Hematopoietic multipotent progenitor cell treated with erythropoietin and hydrocortisone succinate and interleukin-3 and kit ligand, for 6 days (in vitro differentiated cells): ENCODE measurements at places on chromosomes 16 and 17.
A peak's percentile ranks its signal among the peaks of the same experiment; 100 is the strongest.

DNA sequence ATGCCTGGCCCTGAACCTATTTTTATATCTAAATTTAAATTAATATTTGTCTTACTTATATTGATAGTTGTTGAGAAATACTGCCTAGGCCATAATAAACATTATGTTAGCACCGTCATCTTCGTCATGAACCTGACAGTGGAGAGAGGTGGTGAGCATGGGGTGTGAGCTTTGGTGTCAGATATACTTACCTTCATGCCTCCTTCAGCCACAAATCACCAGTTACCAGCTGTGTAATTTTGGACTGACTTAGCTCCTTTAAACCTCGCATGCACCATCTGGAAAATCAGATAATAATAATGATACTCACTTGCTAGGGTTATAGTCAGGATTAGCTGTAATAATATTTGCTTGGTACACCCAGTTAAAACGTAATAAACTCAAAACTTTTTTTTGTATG, 35.0 kb downstream of the SNX29 start:
- peak; percentile 78 for DNase-seq

- no peak for DNase-seq
Measured at GRCh38 chr17:3927628-3928340, 11.5 kb upstream of the P2RX1 start.

GRCh38 chr17:44097110-44097958, 26.1 kb downstream of the HDAC5 start:
- DNase-seq = no peak

DNA sequence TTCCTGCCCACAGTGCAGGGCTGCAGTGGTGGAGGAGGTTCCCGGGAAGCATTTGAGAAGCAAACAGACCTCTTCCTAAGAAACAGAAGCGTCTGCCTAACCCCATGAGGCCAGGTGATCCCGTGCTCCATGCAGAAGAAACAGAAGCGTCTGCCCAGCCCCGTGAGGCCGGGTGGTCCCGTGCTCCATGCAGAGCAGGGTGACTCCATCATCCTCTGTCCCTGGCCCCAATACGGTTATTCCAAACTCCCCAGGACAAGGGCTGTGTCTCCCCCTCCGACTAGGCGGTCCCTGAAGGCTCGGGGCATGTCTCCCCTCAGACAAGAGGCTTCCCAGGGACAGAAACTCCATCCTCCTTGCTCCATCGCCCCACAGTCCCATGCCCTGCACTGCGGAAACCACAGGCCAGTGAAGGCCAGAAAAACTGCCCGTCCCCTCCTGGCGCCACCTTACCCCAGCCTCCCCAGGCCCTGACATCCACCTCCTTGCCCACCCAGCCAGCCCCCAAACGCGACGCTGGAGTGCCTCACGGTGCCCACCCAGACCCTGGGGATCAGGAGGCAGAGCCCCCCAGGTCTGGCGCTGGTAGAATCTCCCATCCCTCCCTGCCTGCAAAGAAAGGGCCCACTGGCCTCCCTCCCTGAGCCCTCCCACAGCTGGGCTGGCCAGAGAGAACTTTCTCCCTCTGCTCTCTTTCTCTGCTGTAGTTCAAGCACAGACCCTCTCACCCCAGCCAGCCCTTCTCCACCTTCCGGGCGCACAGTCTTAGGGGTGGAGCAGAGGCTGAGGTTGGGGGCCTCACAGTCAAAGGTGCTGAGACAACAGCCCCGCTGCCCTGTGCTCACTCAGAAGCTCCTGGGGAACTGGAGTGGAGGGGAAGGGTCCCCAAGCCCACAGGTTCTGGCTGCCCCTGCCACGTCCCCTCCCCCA, 30.6 kb upstream of the KRT17 start:
- DNase-seq = no peak

GRCh38 chr17:78127239-78127887, 1.2 kb downstream of the TMC6 start:
- DNase-seq = peak; percentile 85

DNA sequence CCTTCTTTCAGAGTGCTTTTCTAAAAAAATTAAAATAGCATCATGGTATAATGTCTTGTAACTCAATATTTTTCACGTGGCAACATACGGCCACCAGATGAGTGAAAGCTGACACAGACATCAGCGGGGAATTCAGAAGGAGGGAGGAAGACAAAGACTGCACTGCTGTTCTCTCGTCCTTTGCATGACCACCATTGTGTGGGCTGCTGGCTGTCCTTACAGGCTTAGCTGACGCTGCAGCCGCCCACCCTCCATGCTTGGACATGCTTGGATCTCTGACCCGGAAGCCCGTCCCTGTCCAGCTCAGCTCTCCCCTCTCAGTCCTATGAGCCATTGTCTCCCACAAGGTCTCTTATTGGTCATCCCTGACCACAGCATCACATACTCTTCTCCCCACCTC, 11.4 kb upstream of the MLYCD start:
- no peak for DNase-seq

DNA sequence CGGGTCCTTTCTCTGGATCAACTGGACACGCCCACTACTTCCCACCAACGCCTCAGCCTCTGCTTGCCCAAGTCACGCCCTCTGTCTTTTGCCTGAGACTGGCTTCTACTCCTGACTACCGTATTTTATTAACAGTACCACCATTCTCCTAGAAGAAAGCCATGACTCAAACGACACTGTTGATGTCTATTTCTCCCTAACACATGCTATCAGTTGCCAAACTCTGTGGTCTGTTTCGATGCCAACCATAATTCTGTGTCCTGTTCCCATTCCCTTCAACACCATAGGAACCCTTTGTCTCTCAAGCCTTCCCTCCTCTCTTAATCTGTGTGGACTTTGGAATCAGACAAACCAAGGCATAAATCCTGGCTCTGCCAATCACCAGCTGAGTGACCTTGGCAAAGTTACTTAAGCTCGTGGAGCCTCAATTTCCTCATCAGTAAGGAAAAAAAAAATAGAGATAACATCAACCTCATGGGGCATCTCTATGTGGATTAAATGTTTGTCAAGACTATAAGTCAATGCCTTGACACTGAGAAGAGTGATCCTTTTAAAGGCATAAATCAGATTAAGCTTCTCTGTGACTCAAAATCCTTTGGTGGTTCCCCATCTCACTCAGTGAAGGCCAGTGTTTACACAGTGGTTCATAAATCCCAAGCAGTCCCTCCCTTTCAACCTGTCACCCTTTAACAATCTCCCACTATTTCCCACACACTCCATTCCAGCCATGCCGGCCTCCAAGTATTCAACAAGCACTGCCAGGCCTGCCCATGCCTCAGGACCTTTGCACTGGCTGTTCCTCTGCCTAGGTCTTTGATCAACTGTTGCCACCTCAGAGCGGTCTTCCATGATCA, 45.6 kb downstream of the ERN1 start:
- peak; percentile 67 for DNase-seq

GRCh38 chr17:41417127-41417526, 7.3 kb downstream of the KRT37 start:
- DNase-seq = no peak

- DNase-seq = no peak
Measured at GRCh38 chr16:47949714-47950113, 206.1 kb downstream of the ABCC12 start.

GRCh38 chr16:66194866-66195265, 171.6 kb upstream of the CDH5 start:
- DNase-seq = no peak

- DNase-seq = no peak
Measured at GRCh38 chr17:39178536-39178935, 12.6 kb upstream of the ARL5C start.

- DNase-seq = no peak
Measured at GRCh38 chr16:7419441-7419840, 86.8 kb downstream of the RBFOX1 start.

- no peak for DNase-seq
Measured at GRCh38 chr17:81114351-81115093, 50.8 kb upstream of the PVALEF start.

DNA sequence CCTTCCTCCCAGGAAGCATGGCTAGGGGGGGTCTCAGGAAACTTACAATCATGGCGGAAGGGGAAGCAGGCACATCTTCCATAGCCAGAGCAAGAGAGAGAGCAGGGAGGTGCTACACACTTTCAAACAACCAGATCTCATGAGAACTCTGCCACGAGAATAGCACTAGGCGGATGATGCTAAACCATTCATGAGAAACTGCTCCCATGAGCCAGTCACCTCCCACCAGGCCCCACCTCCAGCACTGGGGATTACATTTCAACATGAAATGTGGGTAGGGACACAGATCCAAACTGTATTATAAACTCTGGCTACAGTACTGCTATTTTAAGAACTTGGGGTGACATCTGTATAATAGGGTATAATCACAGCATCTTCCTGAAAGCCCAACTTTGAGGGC, 83.1 kb upstream of the CACNG5 start:
- no peak for DNase-seq

DNA sequence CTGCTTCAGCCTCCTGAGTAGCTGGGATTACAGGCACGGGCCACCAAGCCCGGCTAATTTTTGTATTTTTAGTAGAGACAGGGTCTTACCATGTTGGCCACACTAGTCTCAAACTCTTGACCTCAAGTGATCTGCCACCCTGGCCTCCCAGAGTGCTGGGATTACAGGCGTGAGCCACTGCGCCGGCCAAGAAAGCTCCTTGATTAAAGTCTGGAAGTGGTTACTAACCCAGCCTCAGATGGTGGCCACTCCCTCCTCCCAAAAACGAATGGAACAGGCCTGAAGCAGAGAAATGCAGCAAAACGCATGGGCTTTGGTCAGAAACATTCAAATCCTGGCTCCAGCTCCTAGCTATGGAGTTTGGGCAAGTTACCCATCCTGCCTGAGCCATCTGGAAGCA, 11.3 kb downstream of the FKBP10 start:
- no peak for DNase-seq

DNA sequence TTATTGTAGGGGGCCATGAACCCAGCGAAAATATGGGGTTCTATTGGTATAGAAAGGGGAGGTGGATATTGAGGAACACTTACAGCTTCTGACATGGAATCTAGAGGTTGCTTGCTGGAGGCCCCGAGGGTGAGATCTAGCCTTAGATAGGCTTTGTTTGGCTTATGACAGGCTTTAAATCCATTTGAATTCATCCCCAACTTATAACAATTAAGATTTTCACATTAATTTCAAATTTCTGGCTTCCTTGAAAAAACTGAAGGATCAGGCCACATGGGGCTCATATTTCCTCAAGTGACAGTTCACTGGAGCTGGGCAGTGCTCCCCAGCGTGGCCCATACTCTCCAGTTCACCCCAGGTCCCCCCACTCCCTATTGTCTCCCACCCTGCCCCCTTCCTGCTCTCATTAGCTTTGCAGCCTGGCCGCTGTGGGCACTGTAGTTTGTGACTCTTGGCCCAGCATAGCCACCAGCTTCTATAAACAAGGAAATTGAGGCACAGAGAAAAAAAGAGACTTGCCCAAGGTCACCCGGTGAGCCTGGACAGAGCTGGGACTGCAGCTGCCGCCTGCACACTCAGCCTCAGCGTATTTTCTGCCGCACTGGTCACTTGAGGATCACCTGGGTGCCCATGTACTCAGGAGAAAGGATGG, 19.8 kb upstream of the ADGRG1 start:
- DNase-seq = no peak

- DNase-seq = no peak
Measured at GRCh38 chr17:64115043-64115698, 14.8 kb downstream of the ERN1 start.

DNA sequence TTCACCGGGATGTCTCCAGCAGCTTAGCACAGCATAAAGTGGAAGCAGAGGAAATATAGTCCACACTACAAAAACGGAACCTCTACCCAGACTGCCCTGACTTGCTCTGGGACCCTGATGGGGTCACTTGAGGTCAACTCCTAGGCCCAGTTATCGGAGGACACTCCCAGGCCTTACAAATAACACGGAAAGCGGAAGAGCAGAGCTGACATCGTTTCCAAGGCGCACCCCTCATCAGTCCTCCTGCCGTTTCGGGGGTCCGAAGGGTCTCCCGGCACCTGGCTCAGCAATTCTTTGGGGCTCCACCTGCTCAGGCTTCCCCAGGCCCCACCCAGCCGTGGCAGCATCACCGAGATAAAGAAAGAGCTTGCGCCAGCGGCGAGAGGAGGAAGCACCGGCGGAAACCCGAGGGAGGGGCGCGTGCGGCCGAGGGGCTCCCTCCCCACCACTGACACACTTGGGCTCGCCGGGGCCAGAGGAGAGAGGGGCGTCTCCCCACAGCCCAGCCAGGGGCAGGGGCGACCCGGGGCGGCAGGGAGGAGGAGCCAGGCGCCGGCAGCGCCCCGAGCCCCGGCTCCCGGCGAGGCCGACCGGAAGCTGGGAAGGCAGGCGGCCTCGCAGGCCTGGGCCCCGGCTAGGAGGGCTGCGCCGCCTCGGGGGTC, 727 bp downstream of the CORO7 start:
- peak; percentile 78 for DNase-seq

- no peak for DNase-seq
Measured at GRCh38 chr16:46920402-46921068, 36.4 kb downstream of the GPT2 start.

DNA sequence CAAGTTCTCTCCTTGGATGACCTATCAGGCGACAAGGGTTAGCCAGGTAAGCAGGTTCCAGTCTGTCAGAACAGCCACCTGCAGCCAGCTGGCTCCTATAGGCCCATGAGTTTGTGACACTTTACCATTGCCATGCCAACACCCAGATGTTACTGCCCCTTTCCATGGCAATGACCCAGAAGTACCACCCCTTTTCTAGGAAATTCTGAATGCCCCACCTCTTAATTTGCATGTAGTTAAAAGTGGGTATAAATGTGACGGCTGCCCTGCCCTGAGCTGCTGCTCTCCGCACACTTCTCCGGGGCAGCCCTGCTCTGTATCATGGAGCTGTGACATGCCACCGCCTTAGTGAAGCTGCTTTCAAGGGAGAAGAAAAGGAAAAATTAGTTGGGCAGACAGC, 10.0 kb upstream of the SECTM1 start:
- peak; percentile 55 for DNase-seq

DNA sequence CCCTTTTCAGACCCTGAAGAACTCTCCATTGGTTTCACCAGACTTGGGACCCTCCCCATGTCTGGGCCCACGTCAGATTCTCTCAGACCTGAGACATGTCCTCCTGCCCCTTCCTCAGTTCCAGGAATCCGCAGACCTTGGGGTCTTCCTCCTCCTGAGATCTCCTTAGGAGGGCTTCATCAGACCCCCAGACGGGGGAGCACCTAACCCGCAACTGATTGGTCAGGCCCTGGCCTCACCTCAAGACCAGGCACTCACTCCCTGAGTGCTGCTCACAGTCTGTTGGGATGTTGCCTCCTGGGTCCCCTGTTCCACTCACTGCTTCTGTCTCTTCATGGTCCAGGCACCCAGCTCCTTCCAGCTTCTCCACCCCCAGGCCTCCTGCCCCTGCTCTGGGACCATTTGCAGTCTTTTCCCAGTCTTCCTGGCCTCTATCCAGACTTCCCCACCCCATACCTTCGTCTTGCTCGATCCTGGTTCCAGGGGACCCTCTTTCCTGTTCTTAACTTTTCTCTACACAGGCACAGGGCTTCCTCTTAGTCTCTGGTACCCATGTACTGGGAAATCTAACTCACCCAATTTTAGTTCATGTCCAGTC, 1.2 kb downstream of the GID4 start:
- DNase-seq = no peak

GRCh38 chr16:20042848-20043247, 30.8 kb downstream of the GPR139 start:
- no peak for DNase-seq

DNA sequence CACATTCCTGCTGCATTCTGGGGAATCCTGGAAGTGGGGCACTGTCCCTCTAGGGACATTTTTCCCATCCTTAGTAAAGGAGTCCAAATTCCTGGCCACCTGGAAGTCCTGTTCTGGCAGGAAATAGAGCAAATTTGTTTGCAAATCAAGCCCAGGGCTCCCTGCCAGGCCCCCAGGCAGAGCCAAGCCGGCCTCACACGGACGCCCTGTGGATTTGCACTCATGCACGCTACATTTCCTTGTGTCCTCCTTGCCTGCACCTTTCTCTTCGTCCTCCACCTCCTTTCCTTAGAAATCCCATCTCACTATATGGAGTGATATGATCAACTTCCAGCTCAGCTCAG, 7.0 kb upstream of the CALB2 start:
- no peak for DNase-seq
